ENCODE measurements at places on chromosomes 7 and 10. TPM values are rescaled to one million over a fixed set of nuclear protein-coding genes. Genes with fewer than 3 reads are reported as not detected.

DNA sequence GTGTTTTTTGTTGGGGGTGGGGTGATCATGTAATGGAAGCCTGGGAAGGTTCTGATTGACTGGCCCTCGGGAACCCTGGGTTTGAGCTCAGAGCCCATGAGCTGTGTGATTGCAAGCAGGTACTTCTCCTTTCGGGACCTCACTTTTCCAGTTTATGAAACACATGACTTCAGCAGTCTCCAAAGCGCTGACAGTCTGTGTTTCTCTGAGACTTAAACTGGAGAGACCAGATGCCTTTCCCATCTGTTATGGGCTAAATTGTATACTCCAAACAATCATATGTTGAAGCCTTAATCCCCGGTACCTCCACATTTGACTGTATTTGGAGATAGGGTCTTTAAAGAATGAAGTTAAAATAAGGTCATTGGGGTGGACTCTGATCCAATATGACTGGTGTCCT is 493.6 kb downstream of the GALNT17 start:
- no peak for DNase-seq

DNA sequence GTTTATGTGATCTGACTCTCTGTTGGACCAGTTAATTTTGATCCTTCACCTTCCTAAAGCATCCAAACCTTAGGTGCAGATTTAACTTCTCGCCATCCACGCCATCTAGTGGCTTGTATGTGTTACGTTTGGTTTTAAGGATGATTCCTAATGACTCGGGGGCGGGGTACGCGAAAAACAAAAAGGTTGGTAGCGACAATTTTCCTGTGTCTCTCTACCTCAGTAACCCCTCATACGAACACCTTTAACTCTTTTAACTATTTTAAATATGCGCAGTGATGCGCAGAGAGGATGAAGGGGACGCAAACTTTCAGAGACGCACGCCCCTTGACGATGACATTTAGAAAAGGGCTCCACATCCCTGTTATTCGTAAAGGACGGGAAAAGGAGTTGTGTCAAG is 714 bp upstream of the KCND2 start:
- no peak for DNase-seq

Gene ZNF32
- 8.2 TPM for total RNA-seq

Gene STK31
- total RNA-seq, result not detected

GRCh38 chr7:115116773-115117715 is 195.2 kb downstream of the MDFIC start:
- DNase-seq, result no peak

DNA sequence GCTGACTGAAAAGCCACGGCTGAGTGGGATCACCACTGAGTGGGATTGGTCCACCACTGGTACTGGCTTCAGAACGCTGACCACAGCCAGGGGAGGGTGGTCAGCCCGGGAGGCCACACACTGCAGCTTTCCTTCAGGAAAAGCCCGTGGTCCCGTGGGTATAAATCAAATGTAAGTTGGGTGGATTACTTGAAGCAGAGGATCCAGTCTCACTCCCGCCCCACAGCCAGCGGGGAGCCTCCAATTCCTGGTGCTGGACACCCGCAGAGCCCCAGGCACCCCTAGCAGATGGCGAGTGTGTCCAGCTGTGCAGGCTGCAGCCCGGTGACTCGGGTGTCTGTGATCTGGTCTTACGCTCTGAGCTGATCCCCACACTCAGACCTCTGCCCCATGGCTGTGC is 231.1 kb upstream of the ZNF32 start:
- DNase-seq, result peak; percentile 29

Gene MLXIPL
- total RNA-seq, result not detected

GRCh38 chr10:67609996-67610793 is 85.8 kb downstream of the CTNNA3 start:
- no peak for DNase-seq

- no peak for DNase-seq
Observed at GRCh38 chr7:194252-195009, 2.1 kb downstream of the FAM20C start.

GRCh38 chr10:126186766-126187165 is 201.5 kb downstream of the ADAM12 start:
- no peak for DNase-seq

DNA sequence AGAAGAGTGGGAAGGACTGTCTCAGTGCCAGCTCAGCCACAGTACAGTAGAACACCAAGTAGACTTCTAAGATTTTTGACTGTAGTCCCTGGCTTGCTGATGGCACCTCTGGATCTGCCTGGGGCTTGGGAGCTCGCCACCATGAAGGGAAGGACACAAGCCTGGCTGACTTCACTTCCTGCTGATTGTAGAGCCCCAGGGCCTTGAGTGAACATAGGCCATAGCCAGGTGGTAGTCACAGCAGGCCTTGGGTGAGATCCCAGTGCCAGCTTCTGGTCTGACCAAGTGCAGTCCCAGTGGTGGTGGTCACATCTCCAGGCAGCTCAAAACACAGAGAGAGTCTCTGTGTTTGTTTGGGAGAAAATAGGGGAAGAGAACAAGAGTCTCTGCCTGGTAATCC is 57.6 kb upstream of the HBP1 start:
- no peak for DNase-seq

DNA sequence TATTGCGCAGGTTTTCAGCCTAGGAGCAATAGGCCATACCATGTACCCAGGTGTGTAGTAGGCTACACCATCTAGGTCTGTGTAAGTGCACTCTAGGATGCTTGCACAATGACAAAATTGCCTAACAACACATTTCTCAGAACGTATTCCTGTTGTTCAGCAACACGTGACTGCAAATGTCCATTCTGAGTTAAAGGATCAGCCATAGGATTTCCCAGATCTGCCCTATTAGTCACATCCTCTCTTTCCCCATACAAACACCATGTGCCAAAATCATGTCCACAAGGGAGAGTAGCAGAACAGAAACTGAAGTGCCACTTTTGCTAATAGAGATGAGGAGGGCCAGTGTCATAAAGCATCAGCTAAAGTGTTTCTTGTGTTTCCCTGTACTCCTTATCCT is 42.6 kb upstream of the AMPH start:
- DNase-seq, result no peak

Gene LIPN
- total RNA-seq, result not detected

DNA sequence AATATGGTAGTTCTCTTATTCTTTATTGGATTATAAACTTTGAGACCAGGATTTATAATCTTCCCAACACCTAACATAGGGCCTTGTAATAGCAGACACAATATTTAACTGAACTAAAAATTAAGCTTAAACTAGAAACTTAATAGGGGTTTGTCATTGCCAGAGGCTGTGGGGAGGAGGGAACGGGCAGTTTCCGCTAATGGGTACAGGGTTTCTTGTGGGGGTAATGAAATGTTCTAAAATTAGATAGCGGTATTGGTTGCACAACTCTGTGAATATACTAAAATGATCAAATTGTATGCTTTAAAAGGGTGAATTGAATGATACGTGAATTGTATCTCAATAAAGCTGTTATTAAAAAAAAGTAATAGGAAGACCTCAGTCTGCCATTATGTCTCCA is 45.4 kb downstream of the NT5C2 start:
- DNase-seq, result no peak

GRCh38 chr10:3949711-3950110 is 164.7 kb upstream of the KLF6 start:
- no peak for DNase-seq

DNA sequence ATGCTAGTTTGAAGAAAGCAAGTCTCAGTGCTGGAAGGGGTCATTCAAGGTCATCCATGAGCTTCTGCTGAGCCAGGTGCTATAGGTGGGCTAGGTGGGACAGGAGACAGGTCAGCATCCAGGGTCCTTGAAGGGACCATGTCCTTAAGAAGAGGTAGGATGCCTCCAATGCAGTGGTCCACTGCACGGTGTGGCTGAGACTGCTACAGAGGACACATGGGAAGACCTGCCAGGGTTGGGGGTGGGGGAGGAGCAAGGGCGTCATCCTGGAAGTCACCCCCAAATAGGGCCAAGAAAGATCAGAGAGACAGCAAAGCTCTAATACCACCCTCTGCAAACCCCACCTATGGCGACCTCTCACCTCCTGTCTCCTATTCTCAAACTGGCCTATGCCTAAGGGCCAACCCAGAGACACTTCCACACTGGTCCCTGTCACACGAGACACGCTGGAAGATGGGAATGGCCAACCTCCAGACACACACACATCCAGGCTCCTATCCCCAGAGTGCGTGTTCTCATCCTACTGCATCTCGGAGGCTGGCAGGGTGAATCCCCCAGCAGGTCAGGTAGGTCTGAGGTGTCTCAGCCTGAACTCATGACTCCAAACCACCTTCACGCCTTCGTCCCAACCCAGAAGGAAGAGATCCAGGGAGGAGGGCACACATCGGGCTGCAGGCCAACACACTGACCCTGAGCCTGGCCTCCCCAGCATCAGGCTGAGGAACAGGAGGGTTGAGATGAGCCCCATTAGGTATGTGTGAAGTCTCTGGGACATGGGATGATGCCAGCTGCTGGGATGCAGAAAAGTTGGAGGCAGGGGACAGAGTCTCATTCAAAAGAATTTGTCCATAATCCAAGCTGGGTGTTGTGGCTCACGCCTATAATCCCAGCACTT is 5.6 kb upstream of the PPP1R35 start:
- no peak for DNase-seq

DNA sequence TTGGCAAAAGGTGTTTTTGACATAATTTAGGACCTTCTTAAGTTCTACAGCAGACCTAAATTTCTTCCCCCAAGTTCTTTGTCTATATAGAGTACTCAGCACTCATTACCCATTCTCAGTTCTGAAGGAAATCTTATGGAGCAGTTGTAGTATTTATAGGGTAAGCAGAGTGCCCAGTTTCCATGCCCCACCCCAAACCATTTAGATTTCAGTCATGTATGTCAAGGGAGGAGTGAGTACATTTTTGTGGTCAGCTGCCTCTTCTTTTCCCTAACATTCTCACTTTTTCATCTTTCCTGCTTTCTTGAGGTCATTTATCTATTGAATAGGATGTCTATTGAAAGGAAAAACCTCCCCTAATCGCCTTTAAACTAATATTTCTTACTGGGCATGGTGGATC is 83.3 kb downstream of the KAT6B start:
- no peak for DNase-seq

DNA sequence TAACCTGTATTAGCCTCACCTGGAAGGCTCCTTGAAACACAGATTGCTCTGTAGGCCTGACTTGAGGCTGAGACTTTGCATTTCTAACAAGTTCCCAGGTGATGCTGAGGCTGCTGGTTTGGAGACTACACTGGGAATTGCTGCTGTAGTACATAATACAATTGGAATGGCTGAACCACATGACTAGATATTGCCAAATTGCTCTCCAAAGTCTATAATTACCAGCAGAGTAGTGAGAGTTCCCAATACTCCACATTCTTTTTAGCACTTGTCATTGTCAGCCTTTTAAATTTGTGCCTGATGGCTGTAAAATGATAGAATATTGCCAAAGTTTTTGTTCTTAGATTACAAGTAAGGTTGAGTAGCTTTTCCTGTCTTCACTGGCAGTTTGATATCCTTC is 39.9 kb downstream of the PLEKHA8 start:
- DNase-seq, result no peak
